ENCODE measurements at places on chromosomes 12 and 14.

- no peaks in the 10 kb centered on the region for H3K27me3 ChIP-seq
- DNase-seq, result no peak
- no peak overlapping the region for H3K4me3 ChIP-seq
- H3K27ac ChIP-seq, result peak overlapping the region; percentile 47
- H3K36me3 ChIP-seq, result no peaks in the 10 kb centered on the region
Observed at GRCh38 chr12:50615907-50616296, 111.1 kb downstream of the DIP2B start.

DNA sequence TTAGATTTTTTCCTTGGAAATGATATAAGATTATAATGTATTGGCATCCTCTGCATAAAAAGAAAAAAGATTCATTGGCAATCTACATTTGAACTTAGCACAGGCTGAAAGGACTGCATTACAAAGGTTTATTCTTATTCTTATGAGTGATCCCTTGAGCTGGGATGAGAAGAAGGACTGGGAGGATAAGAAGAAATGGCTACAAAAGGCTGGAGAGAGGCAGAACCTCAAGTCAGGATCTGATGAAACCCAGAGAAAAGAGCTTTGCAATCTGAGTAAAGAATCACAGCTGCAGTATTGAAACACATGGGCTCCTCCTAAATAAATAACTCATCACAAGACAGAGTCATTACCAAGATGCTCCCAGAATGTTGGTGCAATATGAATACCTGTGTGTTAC lies 1635.4 kb upstream of the FLRT2 start:
- no peak overlapping the region for H3K27ac ChIP-seq
- no peak overlapping the region for H3K4me3 ChIP-seq
- H3K27me3 ChIP-seq, result no peaks in the 10 kb centered on the region

- H3K27ac ChIP-seq, result no peak within 1 kb of the TSS
- peaks cover 13% of the 10 kb centered on the region for H3K36me3 ChIP-seq
- peak within 1 kb of the TSS; percentile 53 for H3K4me3 ChIP-seq
- H3K4me1 ChIP-seq, result peaks cover 3% of the 10 kb centered on the region
- H3K27me3 ChIP-seq, result peaks cover 5% of the 10 kb centered on the region
Observed at GRCh38 chr14:22836301-22837113, at the start of gene MMP14. TSS of gene MMP14 (plus strand) at chr14:22836585. CDS start at chr14:22836818, 233 bp downstream.

DNA sequence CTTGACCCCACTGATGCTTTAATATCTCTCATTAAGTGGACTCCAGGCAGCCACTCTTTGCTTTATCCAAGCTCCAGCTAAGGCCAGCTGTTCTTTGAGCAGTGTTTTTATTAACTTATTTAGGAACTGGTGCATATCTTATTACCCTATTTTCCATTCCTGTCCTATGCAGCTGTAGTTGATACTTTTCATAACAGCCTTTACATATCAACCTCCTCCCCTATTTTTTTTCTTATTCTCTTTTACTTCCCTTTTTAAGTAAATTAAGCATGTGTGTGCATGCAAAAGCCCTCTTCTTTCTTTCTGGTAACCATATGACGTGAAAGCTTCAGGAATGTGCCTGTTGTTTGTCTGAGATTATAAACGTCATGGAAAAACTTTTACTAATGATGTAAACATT lies 121.2 kb downstream of the PTPRQ start:
- no peaks in the 10 kb centered on the region for H3K36me3 ChIP-seq
- no peak overlapping the region for H3K4me3 ChIP-seq
- no peak for DNase-seq
- H3K27ac ChIP-seq, result no peak overlapping the region
- H3K27me3 ChIP-seq, result no peaks in the 10 kb centered on the region
- H3K4me1 ChIP-seq, result no peaks in the 10 kb centered on the region

GRCh38 chr12:75844985-75845384 lies 186.6 kb downstream of the PHLDA1 start:
- H3K4me3 ChIP-seq, result no peak overlapping the region
- H3K27ac ChIP-seq, result no peak overlapping the region
- H3K27me3 ChIP-seq, result no peaks in the 10 kb centered on the region

- H3K27ac ChIP-seq, result no peak overlapping the region
- no peaks in the 10 kb centered on the region for H3K36me3 ChIP-seq
- no peak overlapping the region for H3K4me3 ChIP-seq
- H3K4me1 ChIP-seq, result no peaks in the 10 kb centered on the region
- H3K27me3 ChIP-seq, result no peaks in the 10 kb centered on the region
Observed at GRCh38 chr12:5081016-5081415, 37.3 kb downstream of the KCNA5 start.

DNA sequence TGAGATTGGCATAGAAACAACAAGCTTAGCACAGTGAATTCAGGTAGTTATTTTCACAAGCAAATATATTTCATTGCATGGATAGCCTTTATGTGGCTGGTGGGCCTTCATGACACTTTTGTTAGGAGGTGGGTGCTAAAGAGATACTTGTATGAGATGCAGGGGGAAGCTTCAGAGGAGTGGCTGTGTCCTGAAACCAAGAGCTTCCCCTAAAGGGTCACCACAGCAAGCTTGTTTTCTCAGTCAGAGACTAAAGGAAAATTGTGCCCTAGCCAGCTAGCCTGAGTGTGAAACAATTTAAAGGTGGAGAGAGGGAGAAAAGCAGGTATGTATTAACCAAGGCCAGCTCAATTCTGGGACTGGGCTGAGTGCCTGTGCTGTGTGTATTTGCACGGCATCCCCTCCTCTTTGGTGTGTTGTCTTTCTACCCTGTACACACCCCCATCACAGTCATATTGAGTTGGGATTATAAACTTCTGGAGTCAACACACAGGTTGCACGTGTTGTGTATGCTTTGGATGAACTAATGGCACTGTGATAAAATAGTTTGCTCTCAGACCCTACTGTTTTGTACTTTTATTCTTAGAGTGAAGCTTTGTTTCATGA lies 79.2 kb downstream of the RASSF8 start:
- no peak overlapping the region for H3K4me3 ChIP-seq
- H3K27me3 ChIP-seq, result no peaks in the 10 kb centered on the region
- no peak overlapping the region for H3K27ac ChIP-seq
- DNase-seq, result no peak
- no peaks in the 10 kb centered on the region for H3K36me3 ChIP-seq

- no peaks in the 10 kb centered on the region for H3K27me3 ChIP-seq
- no peaks in the 10 kb centered on the region for H3K36me3 ChIP-seq
- H3K27ac ChIP-seq, result no peak overlapping the region
- no peak for DNase-seq
Observed at GRCh38 chr12:13941258-13942249, 39.8 kb downstream of the GRIN2B start.
